ENCODE measurements at places on chromosomes 12 and 14.

DNA sequence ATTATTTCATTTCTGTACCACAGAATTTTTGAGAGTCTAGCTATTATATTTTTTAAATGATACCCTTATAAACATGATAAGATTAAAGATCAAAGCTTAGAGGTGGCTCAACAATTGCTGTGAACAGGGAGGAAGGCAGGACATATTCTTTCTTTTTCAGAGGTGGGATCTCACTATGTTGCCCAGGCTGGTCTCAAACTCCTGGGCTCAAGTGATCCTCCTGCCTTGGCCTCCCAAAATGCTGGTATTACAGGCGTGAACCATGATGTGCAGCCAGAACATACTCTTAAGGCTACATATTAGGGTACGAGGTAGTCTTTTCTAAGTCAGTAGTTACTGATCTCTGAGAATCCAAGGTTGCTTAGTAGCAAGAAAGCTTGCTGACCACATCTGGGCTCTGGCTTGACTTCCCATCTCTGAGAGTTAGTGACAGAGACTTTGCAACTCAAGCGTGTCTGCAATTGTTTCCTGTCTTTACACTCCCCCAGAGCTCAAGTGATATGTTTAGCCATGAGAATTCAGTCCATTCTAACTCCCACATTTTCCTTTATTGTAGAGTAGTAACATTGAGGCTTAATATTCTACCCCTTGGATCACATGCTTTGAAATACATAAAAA, 8.6 kb downstream of the RAB5B start:
- DNase-seq, result no peak

DNA sequence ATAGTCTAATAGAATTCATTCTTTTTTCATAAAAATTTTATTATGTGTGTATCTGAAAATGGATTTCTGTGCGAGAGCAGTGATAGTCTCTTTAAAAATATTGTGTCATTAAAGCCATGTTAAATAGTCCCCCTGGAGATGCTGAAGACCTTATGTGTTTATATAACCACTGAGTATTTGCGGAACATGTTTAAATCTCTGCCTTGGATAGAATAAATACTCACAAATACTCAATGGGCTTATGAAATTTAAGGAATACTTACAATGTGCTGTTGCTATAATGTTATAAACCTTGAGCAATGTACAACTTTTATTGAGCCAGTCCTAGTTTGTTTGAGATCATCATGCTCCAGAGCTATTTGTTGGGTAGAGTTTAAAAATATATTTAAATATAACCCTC, 226.0 kb downstream of the SNAPC1 start:
- DNase-seq, result no peak

DNA sequence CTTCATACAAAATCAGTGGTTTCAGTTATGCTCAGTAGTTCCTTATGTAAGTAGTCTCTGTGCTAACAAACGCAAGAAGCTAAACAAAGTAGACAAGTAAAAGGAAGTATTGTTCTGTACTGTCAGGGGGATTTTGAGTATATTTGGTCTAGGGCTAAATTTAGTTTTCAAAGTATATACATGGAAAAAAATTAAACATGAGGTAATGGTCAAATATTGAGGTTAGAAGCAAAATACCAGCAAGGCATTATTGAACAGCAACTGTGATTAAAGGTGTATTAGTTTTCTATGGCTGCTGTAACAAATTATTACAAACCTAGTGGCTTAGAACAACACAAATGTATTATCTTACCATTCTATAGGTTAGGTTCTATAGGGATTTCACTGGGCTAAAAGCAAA, 18.8 kb downstream of the GNG2 start:
- DNase-seq, result no peak

- DNase-seq, result no peak
These were observed 96.1 kb upstream of the DACT1 start for GRCh38 chr14:58541633-58542022.
